CD4-positive, alpha-beta T cell (primary cell): ENCODE measurements at places on chromosomes 12 and 14. TPM values are rescaled to one million over a fixed set of nuclear protein-coding genes. Genes with fewer than 3 reads are reported as not detected.

- no peak for DNase-seq
These were observed 1029.8 kb upstream of the TMEM132C start for GRCh38 chr12:127237151-127237550.

DNA sequence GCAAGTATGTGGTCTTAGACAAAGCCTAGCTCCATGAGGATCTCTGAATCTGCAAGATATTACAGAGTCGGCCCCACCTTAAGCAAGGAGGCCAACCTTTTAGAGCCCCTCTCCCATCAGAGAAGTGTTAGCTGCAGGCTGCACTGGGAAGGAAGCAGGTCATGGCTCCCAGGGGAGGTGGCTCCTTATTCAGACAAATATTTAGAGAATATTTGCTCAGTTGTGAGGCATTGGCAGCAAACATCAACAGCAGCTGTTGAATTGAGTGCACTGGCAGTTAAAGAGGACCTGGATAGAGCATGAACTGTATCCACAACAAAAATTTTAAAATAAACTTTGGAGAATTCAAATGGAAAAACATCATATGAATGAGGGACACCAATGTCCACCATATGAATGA, 44.7 kb downstream of the FSCB start:
- DNase-seq, result no peak

DNA sequence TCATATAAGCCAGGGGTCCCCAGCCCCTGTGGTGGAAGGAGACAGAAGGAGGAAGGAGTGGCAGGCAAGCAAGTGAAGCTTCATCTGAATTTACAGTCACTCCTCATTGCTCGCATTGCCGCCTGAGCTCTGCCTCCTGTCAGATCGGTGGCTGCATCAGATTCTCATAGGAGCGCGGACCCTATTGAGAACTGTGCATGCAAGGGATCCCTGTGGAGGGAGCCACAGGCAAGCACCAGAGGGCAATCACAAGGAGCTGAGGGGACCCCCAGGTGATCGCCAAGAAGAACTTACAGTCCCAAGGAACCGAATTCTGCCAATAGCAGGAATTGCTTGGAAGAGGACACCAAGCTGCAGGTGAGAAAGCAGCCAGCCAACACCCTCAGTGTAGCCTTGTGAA, 33.2 kb upstream of the VRK1 start:
- DNase-seq, result no peak

DNA sequence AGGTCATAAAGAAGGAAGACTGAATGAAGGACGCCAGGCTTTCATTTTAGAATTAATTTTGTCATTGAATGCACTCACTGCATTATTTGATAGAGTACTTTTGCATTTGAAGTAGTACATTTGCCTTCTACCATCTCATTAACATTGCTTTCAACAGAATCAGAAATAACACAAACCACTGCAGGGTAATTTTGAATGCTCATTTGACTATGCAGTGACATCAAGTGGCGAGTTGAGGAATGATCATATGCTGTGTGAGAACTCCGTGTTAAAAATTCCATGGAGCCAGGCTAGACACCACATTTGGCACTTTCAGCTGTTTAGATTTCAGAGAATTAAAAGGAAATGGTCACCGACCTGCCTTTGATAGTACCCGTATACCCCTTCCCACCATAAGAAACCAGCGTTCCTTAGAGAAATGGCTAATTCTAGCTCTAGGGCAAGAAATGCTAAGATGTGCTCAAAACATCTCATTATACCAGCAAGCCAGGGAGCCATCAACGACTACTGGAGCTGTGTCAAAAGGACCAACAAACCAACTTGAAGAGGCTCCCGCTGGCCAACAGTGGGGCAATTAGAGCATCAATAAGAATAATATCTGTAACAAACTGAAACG, 16.5 kb downstream of the HEBP1 start:
- DNase-seq, result no peak

The OAS2 gene
- total RNA-seq, result 15.0 TPM

- DNase-seq, result no peak
These were observed 37.8 kb upstream of the DDHD1 start for GRCh38 chr14:53190938-53191337.
